Trophoblast cell (in vitro differentiated cells and primary cell): ENCODE measurements at places on chromosomes 1 and 21.
A peak's percentile ranks its signal among the peaks of the same experiment; 100 is the strongest.

GRCh38 chr1:86956221-86956620, 41.8 kb downstream of the HS2ST1 start:
- DNase-seq: no peak
- H3K4me3 ChIP-seq: no peak overlapping the region
- H3K36me3 ChIP-seq: no peaks in the 10 kb centered on the region
- H3K27ac ChIP-seq: no peak overlapping the region
- no peaks in the 10 kb centered on the region for H3K4me1 ChIP-seq

DNA sequence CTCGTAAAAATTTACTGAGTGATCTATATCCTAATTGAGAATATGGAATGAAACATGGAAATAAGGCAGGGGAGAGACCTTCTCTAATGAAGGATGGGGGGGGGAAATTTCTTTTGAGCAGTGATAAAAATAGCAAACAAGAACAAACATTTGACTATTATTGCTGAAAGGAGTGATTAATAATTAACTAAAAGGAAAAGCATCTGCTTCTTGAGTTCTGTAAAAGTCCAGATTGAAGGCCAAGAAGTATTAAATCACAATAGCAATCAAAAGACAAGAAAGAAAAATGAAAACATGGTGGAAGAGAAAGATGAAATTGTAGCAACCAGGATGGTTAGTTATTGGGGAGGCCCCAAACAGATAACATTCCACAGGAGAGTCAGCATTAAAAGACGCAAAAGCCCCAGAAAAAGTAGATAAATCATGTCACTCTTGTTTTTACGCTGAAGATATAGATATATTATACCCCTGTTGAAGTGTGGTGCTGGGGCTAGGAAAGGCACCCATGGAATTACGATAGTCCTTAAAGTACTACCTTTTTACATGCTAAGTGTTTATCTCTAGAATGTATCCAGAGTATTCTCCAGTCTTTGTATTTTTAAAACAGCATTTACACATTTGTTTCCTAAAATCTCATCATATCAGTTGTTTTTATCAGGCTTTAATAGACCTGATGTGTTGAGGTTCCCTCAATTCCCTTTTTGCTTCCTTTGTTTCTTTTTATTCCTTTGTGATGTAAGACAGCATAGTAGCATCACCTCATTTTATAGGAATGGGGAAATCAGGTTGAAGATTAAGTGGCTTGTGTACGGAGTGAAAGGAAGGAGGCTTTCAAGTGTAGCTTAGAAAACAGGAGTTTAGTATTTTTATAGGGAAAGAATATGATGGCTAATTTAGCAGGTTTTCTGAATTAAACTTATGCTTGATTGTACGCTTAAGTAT, 28.9 kb downstream of the DISP1 start:
- H3K36me3 ChIP-seq: no peaks in the 10 kb centered on the region
- no peak overlapping the region for H3K27ac ChIP-seq
- no peaks in the 10 kb centered on the region for H3K4me1 ChIP-seq

- H3K27me3 ChIP-seq: no peaks in the 10 kb centered on the region
- peak; percentile 85 for DNase-seq
- H3K27ac ChIP-seq: no peak overlapping the region
- H3K4me1 ChIP-seq: peaks cover 11% of the 10 kb centered on the region
- H3K36me3 ChIP-seq: peaks cover 12% of the 10 kb centered on the region
Observed at GRCh38 chr1:22105611-22106207, 37.2 kb downstream of the WNT4 start.

DNA sequence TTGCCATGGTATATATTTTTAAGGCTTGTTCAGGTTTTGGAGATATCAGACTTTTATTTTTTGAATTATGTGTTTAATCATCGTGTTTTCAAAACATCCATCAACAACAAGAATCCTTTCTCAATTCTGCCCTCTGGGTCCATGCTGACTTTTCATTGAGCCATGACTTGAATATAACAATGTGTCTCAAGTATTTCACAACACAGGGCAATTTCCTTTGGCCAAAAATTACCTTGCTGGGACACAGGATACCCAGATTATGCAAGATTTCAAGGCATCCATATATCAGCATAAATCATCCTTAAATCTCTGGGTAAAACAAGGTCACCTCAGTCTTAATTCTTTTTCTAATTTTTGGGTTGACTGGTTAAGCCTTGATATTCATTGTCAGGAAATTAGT, 411.2 kb upstream of the USP24 start:
- DNase-seq: no peak
- no peaks in the 10 kb centered on the region for H3K4me1 ChIP-seq
- no peak overlapping the region for H3K4me3 ChIP-seq
- no peaks in the 10 kb centered on the region for H3K36me3 ChIP-seq

- H3K36me3 ChIP-seq: no peaks in the 10 kb centered on the region
- H3K27me3 ChIP-seq: no peaks in the 10 kb centered on the region
- H3K4me3 ChIP-seq: no peak overlapping the region
- no peak for DNase-seq
- H3K4me1 ChIP-seq: no peaks in the 10 kb centered on the region
Observed at GRCh38 chr21:42423685-42424084, 20.0 kb downstream of the UBASH3A start.

DNA sequence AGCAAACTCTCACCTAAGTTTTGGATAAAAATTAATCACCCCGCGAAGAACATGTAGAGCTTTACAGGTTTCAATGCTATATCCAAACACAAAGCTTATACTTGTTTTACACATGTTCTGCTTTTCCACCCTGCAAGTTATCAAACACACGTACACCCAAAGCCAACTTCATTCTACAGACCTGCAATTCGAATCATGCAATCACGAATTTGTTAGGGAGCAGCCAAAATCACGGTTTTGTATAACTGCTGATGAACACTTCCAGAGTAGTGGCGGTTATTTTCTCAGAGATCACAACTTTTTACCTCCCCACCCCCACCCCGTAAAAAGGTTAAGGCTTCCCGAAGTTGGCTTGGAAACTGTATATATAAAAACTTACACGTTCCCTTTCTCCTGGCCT, 1.4 kb downstream of the HMGN1 start:
- peaks cover 2% of the 10 kb centered on the region for H3K4me1 ChIP-seq
- no peak overlapping the region for H3K27ac ChIP-seq
- no peaks in the 10 kb centered on the region for H3K27me3 ChIP-seq
- no peak for DNase-seq
- peaks cover 14% of the 10 kb centered on the region for H3K36me3 ChIP-seq
- peak overlapping the region; percentile 52 for H3K4me3 ChIP-seq

- H3K4me3 ChIP-seq: no peak overlapping the region
- no peak for DNase-seq
Observed at GRCh38 chr1:193030280-193030679, 28.9 kb downstream of the UCHL5 start.

- no peak for DNase-seq
- no peak overlapping the region for H3K4me3 ChIP-seq
- H3K4me1 ChIP-seq: no peaks in the 10 kb centered on the region
- H3K36me3 ChIP-seq: no peaks in the 10 kb centered on the region
- H3K27me3 ChIP-seq: no peaks in the 10 kb centered on the region
Observed at GRCh38 chr1:171127501-171127900, 36.8 kb downstream of the FMO3 start.

DNA sequence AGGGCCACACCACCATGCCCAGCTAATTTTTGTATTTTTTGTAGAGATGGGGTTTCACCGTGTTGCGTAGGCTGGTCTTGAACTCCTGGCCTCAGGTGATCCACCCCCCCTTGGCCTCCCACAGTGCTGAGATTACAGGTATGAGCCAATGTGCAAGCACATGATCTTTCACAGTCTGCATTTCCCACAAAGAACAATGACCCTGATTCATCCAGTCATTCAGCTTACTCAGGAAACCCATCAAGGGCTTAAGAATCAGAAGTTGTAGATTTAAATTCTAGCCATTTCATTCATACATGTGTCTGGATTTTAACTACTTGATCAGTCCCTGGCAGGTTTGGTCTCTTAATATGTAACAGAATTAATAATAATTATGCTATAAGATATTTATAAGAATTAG, 2065.7 kb downstream of the MRPL39 start:
- H3K27ac ChIP-seq: no peak overlapping the region
- no peaks in the 10 kb centered on the region for H3K36me3 ChIP-seq
- H3K27me3 ChIP-seq: no peaks in the 10 kb centered on the region

GRCh38 chr1:224747578-224747977, 131.5 kb downstream of the CNIH3 start:
- DNase-seq: no peak
- no peak overlapping the region for H3K27ac ChIP-seq
- no peaks in the 10 kb centered on the region for H3K27me3 ChIP-seq
- H3K4me3 ChIP-seq: no peak overlapping the region

GRCh38 chr1:8217011-8217711, 100.8 kb upstream of the SLC45A1 start:
- no peaks in the 10 kb centered on the region for H3K36me3 ChIP-seq
- no peak overlapping the region for H3K4me3 ChIP-seq
- DNase-seq: no peak
- peak overlapping the region; percentile 88 for H3K27ac ChIP-seq

GRCh38 chr1:204623894-204624361, 61.6 kb downstream of the LRRN2 start:
- DNase-seq: peak; percentile 2
- H3K4me3 ChIP-seq: no peak overlapping the region
- no peaks in the 10 kb centered on the region for H3K36me3 ChIP-seq
- H3K27ac ChIP-seq: no peak overlapping the region
- peaks cover 42% of the 10 kb centered on the region for H3K4me1 ChIP-seq

DNA sequence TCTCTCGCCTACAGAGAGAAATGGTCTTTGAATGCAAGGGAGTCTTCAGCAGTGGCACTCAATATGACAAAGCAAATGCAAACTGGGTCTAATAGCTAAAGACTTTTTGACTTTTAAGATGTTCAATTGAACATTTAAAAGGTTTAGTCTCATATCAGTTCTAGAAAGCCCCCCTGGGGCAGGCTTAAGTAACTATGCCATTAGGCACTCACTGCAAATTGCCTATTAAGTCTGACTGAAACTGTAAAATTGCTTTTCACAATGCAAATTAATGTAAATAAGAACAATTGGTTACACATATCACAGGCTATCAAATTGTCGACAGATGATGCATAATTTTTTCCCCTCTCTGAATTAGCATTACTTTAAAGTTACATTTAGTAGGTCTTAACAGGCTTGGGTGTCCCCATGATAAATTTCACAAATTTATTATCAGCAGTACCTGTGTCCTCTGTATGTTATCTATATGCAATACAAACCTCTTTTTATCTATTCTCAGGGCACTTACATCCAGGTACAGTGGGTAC, 329.1 kb downstream of the LRRIQ3 start:
- H3K4me1 ChIP-seq: no peaks in the 10 kb centered on the region
- H3K4me3 ChIP-seq: no peak overlapping the region
- DNase-seq: no peak
- no peak overlapping the region for H3K27ac ChIP-seq

DNA sequence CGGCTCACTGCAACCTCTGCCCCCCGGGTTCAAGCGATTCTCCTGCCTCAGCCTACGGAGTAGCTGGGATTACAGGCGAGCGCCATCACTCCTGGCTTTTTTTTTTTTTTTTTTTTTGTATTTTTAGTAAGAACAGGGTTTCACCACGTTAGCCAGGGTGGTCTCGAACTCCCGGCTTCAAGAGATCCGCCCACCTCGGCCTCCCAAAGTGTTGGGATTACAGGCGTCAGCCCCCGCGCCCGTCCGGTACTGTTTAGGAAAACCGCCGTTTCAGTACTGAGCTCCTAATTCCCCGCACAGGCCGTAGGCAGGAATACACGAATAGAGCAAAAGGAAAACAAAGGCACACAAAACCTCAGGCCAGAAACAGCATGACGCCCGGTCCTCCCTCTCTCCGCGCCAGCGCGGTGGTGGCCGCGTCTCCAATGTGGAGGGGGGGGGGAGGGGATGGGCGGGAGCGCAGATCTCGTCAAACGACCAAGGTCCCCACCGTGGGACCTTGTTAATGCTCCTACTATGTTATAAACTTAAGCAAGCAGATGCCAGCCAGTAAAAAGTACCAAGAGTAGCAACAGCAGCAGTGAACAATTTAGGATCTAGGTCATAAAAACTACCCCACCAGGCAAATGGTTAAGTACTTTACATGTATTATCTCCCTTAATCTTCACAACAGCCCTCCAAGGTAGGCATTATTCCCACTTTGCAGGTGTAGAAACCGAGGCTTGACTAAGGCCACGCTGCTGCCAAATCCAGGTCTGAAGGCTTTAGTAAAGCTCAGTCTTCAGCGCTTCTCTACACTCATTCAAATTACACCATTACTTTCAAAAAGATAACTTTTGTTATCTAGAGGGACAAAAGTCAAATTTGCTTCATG, 648 bp upstream of the ADAR start:
- DNase-seq: no peak
- H3K4me3 ChIP-seq: peak overlapping the region; percentile 91

GRCh38 chr1:228198977-228199590, 8.8 kb upstream of the OBSCN start:
- no peak overlapping the region for H3K27ac ChIP-seq
- H3K4me1 ChIP-seq: no peaks in the 10 kb centered on the region
- no peak for DNase-seq

- H3K27me3 ChIP-seq: no peaks in the 10 kb centered on the region
- no peak for DNase-seq
- no peak overlapping the region for H3K4me3 ChIP-seq
Observed at GRCh38 chr1:71232786-71233185, 152.0 kb upstream of the ZRANB2 start.

- H3K36me3 ChIP-seq: no peaks in the 10 kb centered on the region
- no peak overlapping the region for H3K27ac ChIP-seq
- H3K27me3 ChIP-seq: no peaks in the 10 kb centered on the region
- H3K4me1 ChIP-seq: peaks cover 3% of the 10 kb centered on the region
Observed at GRCh38 chr1:25022361-25023189, 92.5 kb upstream of the RUNX3 start.

- H3K4me1 ChIP-seq: peaks cover 15% of the 10 kb centered on the region
- peak; percentile 86 for DNase-seq
- no peaks in the 10 kb centered on the region for H3K36me3 ChIP-seq
- no peaks in the 10 kb centered on the region for H3K27me3 ChIP-seq
Observed at GRCh38 chr1:165854101-165854845, 26.9 kb downstream of the UCK2 start.

DNA sequence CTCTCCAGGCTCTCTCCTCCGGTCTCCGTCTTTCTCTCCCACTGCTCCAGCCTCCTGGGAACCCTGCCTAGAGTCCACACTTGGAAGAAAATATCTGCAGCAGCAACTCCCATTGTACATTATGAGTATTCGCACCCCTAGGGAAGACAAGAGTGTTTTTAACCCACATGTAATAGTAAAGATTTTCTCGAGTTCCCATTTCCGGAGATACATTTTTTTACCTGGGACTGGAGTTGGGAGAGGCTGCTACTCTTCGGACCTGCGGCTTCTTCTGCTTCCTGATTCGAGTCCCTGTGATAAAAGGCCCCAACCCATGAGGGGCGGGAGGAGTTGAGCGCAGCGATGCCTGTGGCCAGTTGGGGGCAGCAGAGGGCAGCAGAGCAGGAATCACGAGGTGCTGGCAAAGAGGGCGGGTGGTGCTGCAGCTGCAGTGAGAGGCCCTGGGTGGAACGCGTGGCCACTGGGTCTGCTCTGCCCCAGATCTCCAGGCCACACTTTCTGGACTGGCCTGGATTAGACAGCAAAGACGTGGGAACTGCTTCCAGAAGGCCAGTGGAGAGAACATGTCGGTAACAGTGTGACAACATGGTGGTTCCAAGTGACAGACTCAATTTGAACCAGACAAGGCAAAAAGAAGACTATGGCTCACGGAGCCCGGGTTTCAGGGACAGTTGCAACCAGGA, 221.0 kb upstream of the CSF3R start:
- no peak overlapping the region for H3K27ac ChIP-seq
- H3K4me1 ChIP-seq: no peaks in the 10 kb centered on the region
- no peaks in the 10 kb centered on the region for H3K36me3 ChIP-seq

GRCh38 chr1:240652961-240653409, 41.0 kb upstream of the GREM2 start:
- no peaks in the 10 kb centered on the region for H3K4me1 ChIP-seq
- no peaks in the 10 kb centered on the region for H3K27me3 ChIP-seq
- DNase-seq: no peak
- H3K27ac ChIP-seq: no peak overlapping the region
- H3K4me3 ChIP-seq: no peak overlapping the region
